ENCODE measurements at places on chromosomes 7 and 10. TPM values are rescaled to one million over a fixed set of nuclear protein-coding genes. Genes with fewer than 3 reads are reported as not detected.

The CYP3A4 gene
- total RNA-seq, result not detected

The CDH23 gene
- total RNA-seq, result 0.11 TPM

The DENND10 gene
- total RNA-seq, result 39.9 TPM

The VSTM2A gene
- not detected for total RNA-seq

The MMRN2 gene
- 8.5 TPM for total RNA-seq

The SCART1 gene
- total RNA-seq, result 5.0 TPM

The SAMD9L gene
- 4.2 TPM for total RNA-seq

The UCMA gene
- total RNA-seq, result not detected

The LIPF gene
- total RNA-seq, result not detected

The COMMD3 gene
- total RNA-seq, result 48.5 TPM

The UBE2H gene
- total RNA-seq, result 198 TPM

GRCh38 chr7:27242154-27242553, 448 bp upstream of the EVX1 start:
- no peak for DNase-seq

- no peak for DNase-seq
These were observed 134.8 kb downstream of the PCDH15 start for GRCh38 chr10:54666192-54666591.

DNA sequence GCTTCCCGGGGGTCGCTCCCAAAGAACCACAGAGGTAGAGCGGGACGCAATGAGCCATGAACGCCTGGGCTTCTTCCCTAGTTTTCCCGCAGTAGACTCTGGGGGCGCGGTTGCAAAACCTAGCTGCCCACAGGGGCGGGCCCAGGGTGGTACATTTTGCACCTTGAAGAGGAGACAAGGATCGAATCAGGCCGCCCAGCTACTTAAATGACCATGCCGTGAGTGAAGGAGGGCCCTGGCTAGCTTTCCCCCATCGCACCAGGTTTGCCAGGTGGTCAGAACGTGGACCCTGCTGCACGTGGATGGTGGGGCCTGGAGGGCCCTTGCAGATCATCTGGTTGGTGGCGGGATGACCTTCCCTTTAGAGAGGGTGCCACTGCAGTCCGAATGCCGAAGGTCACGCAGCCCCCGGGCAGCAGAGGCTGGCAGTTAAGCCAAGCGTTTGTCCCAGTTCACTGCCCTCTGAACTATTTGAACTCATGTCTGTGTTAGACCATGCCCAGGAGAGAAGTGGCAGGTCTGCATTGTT, 604 bp upstream of the SHTN1 start:
- peak; percentile 1 for DNase-seq

- no peak for DNase-seq
These were observed 92.4 kb downstream of the ARID5B start for GRCh38 chr10:61993711-61994401.

DNA sequence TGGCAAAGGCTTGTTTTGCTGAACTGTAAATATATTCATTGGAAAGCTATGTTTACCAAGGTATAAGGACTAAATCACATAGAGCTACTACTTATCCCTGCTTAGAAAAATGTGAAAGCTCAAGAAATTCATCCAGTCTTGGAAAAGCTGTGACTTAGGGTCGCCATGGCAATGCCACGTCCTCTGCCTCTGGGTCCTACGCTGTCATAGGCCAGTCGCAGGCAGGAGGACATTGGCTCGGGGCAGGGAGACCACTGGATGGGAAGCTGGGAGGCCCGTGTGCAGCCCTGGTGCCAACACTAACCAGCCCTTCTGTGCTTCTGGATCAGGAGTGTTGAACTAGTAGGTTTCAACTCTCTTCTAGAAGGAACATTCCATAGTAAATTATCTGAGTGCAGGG, 67.3 kb upstream of the PDZD8 start:
- DNase-seq, result peak; percentile 41

DNA sequence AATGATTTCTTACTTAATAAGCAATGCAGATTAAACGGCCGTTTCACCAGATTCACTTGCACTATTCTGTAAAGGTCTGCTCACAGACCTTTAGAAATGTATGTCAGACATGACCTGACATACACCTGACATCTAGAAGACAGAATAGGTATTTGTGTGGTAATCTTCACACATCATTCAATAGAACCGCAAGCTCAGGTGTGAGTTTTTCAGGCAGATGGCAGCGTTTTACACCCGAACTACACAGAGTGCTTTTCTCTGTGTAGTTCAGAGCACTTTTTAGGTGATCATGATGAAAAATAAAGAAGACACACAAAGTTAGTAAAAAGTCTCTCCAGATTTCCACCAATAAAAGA, 63.2 kb downstream of the PRKCQ start:
- no peak for DNase-seq

GRCh38 chr7:159068893-159069448, 75.7 kb downstream of the VIPR2 start:
- no peak for DNase-seq

- DNase-seq, result no peak
These were observed 51.3 kb upstream of the SEPTIN7 start for GRCh38 chr7:35749556-35749955.

- DNase-seq, result peak; percentile 93
These were observed 115.0 kb downstream of the EGFR start for GRCh38 chr7:55133630-55134358.

- DNase-seq, result no peak
These were observed 81.1 kb downstream of the XRCC2 start for GRCh38 chr7:152594801-152595200.

GRCh38 chr10:28118985-28119628, 120.2 kb upstream of the ODAD2 start:
- no peak for DNase-seq

GRCh38 chr10:21524526-21525366, 736 bp downstream of the SKIDA1 start:
- peak; percentile 26 for DNase-seq

DNA sequence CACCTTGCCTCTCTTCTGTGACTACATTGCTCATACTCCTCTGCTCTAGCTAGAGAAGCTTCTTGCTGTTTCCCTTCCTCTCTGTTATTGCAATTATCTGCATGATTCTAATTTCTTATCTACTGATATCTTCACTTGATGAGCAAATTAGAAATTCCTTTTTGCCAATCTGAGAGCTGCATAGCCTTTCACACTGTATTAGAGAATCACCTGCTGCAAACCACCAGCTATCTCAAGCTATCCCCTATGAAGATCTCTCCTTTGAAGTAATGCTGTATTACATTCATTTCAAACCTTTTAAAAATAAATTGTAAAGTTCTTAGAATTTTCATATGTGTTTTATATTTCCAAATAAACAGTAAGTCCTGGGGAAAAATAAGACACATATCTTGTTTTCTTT, 89.0 kb upstream of the ZNF804B start:
- no peak for DNase-seq

DNA sequence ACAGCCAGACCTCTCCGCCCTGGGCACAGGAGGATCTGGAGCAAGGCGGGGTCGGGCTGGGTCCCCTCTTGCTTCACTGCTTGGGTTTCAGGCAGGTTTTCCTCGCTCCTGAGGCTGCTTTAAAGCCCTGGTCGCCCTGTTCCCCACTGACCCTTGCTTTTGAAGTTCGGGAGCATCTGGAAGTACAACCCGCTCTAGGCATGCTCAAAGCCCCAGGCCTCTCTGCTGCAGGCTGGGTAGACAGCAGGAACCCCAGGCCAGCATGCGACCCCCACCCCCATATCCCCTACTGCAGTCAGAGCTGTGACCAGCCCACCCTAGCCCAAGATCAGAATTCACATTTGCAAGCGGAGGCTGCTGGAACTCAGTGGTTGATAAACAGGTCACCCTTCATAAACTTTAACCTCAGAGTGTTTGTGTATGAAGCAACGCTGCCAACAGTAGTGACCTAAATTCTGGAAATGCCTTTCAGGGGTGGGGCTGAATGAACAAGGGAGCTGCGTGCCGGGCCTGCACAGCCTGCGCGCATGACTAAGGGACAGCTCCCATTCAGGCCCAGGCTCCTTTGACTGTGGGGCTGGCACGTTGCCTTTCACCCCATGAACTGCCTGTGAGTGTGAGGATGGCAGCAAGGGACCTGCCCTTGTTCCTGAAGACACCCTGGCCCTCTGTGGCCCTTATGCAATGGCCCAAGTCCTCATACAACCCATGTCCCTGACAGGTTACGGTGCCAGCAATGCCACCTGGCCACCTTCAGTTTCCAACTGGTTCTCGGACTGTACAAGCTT, 52.5 kb downstream of the PROSER2 start:
- peak; percentile 93 for DNase-seq

DNA sequence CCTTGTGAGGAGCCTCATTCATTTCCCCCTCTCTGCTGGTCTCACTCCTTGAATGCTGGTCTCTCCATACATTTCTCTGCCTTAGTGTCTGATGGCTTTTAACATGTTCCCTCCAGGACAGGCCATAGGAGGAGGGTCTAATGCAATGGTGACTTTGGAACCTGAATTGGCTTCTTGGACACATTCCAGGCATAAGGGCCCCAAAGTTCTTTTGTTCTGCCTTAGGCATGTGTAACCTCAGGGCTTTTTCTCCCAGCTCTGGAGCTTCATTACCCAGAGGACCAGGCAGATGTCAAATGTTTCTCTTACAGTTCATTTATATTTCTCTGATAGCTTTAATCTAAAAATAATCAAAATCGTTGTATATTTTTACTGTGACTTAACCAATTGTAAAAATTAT, 162.6 kb downstream of the SDK1 start:
- DNase-seq, result no peak

DNA sequence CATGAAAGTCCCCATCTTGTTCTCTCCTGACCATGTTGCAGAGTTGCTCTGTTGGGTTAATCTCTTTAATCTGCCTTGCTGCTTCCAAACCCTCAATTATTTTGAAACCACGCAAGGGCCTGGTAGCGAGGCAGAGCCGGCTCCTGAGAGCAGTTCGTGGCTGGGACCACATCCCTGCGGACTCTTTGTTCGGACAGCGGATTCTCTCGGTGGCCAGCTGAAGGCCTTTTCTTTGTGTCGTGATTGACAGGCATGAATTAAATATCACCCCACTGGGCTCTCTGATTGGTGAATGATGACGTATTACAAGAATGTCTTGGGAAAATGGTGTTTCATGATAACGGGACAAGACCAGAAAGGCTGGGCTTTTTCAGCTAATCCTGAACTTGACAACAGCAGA, 66.9 kb upstream of the ARHGAP21 start:
- DNase-seq, result no peak

GRCh38 chr7:26340476-26341018, 48.9 kb downstream of the SNX10 start:
- no peak for DNase-seq

DNA sequence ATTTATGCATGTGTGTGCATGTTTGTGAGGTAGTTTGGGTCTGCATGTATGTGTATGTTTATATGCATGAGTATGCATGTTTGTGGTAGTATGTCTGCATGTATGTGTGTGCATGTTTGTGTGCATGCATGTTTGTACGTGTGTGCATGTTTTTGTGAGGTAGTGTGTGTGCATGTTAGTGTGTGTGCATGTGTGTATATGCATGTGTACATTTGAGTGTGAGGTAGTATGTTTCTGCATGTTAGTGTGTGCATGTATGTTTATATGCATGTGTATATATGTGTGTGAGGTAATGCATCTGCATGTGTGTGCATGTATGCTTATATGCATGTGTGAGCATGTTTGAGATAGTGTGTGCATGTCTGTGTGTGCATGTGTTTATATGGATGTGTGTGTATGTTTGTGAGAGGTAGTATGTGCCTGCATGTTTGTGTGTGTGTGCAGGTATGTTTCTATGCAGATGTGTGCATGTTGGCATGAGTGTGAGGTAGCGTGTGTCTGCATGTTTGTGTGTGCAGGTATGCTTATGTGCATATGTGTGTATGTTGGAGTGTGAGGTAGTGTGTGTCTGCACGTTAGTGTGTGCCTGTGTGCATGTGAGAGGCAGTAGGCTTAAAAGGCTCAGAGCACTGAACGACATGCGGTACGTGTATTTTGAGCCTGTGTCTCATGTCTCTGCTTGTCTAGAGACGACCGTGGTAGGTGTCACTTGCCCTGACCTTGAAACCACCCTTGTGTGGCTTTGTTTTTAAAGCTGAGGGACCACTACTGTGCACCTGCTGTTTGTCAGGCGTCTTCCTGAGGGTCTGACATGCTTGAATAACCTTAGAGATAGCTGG, 43.7 kb downstream of the PFKP start:
- DNase-seq, result no peak

- DNase-seq, result peak; percentile 58
These were observed 40.6 kb upstream of the ABCA13 start for GRCh38 chr7:48130658-48131108.

DNA sequence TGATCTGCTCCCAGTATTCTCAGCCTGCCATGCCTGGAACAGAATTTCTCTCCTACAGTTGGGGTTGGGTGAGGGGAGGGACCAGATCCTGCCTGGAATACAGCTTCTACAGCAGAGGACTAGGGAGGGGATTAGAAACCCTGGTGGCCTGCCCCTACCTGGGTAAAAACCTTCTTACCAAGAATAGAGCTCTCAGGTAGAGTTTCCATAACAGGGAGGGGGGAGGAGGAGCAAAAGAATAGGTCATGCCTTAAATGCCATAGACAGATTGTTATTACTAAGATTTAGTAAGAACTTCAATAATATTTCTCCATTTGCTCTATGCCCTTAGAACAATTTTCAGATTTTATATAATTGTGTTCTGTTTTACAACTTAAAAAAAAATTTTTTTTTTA, 33.5 kb upstream of the TSPAN33 start:
- no peak for DNase-seq

DNA sequence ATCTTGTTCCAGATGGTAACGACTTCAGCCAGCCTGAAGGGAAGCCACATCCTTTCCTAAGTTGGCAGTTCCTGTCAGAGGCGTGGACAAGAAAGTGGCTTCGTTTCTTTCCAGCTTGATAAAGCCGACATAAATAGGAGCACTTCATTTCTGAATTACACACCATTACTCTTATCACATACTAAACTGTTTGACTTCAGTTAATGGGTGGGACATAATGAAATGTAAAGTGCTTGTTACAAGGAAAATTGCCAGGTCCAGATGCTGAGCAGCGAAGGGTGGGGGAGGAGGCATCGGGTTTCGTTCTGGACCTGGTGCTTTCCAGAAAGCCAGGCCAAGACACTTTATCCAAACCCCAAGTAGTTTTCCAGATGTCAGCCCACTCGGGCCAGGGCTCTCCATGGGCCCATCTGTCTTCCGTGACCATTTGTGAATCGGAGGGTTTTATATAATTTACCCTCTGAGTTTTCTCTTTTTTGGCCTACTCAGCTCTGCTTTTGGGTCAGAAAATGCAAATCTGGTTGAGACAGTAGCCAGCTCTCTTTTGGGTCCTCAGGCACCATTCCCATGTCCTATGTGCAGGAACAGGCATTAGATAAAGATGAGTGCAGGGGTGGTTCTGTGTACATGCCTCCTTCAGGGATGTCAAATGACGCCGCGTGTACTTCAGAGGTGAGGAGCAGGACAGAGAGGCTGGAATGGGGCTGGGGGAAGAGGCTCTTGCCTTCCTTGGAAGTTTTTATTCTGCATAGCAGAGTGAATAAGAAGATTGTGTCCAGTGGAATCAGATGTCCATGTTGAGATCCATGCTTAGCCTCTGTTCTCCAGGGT, 90.2 kb downstream of the TACC2 start:
- DNase-seq, result no peak

All from mammary epithelial cell (primary cell).